ENCODE measurements at places on chromosomes 12 and 14.
A peak's percentile ranks its signal among the peaks of the same experiment; 100 is the strongest.

GRCh38 chr12:3129301-3130056 lies 52.3 kb downstream of the TSPAN9 start:
- no peak for DNase-seq

- DNase-seq, result no peak
These were observed 111.3 kb downstream of the RMST start for GRCh38 chr12:97573901-97574300.

DNA sequence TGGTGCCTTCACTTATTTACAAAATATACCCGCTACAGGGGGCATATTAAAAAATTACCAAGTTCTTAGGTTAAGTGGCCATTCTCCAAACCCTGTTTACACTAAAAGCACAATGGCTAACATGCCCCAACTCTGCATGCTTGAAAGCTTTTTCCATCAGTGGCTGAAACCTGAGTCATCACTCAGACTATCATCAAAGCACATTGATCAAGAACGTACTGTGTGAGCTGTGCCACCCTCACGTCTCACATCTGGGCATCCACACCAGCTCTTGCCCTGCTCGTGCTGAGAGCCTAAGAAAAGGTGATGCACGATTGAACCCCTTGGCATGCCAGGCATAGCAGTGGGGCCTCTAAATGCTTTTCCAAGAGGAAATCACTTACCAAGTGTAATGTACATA lies 13.2 kb downstream of the AQP6 start:
- no peak for DNase-seq

DNA sequence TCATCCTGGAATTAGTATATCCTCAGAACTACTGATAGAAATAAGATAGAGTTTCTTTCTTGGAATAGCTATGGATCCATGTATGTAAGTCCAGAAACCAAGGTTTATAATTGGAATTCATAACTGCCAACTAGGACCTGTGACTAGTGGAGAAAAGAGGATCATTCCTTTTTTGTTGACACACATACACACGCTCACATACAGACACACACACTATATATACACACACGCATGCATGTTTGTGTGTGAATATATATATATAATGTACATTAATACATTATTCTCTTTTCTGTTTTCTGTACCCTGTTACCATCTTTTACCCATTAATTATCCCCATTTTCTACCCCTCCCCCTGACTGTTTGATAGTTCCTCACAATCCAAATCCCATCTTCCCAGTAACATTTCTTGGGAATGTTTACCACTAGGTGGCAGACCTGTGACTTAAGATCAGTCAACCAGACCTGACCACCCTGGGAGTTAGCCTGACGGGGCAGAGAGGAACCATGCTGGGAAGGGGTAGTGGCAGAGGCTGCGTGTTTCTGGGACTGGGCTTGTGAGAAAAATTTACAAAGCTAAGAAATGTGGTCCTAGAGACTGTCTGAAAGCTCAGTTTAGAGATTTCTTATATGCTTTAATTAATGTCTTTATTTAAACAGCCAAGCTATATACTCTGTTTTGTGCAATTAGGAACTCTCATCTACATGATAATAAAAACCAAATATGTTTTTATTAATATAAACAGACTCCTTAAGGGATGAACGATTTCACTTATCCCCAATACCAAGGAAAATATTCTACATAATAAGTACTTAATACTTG lies 308.0 kb downstream of the PPFIA2 start:
- no peak for DNase-seq

DNA sequence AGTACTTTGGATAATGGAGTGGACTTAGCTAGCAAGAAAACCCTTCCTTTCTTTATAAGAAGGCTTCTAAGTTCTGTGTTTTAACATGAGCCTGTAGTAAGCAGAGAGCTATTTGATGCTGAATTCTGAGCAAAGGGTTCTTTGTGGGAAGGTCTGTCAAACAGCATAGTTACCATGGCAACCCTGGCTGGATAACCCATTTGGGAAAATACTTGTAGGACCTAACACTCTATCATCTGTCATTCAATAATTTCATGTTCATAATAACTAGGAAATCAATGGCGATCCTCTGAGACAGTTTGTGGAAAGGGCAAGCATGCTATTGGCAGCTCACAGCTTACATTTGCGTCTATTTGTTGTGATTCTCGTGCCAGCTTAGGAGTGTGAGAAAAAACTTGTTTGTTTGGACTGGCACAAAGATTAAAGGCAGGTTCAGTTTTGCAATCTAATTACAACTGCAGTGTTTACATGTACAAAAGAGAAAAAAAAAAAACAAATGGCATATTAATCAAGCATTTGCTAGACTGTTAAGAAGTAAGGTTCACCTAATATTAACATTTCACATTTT lies 219.2 kb downstream of the PDZRN4 start:
- no peak for DNase-seq

DNA sequence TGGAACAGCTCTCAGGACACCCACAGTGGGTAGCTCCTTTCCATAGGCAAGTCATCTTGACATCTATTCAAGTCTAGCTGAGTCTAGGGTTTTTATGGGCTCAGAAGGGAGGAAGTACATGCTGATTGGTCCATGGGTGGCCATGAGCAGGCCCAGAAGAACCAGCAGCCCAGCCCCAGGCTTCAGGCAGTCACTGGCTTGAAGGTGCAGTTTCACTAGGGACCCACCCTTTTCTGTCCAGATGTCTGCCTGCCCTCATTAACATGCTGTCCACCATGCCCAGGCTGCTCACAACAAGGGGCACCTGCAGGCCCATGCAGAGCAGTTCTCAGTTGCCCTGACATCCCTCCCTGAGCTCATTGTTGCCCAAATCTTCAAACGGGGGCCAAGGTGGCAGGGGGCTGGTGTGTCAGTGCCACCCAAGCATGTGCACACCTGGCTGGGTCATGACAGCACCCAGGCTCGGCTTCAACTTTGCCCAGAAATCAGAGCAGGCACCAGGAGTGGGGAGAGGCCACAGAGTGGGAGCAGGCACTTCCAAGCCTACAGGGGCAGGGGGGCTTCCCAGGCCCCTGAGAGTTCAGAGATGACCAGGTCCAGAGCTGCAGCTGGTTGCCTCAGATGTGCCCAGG lies 18.7 kb upstream of the LGR5 start:
- no peak for DNase-seq

GRCh38 chr12:112368856-112369255 lies 13.4 kb downstream of the HECTD4 start:
- DNase-seq, result no peak

DNA sequence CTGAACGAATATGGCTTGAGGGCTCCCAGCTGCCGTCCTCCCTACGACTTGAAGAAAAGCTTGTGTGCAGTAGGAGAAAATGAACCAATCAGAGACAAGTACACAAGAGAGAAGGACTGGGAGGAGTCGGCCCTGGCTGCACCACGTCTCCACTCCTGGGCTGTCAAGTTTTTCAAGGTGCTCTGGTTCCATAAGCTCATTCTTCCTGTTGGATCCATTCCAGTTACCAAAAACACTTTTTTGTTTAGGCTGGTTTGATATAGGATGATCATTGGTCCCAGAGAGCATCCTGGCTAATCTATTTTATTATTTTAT lies 2.8 kb upstream of the A2ML1 start:
- no peak for DNase-seq

GRCh38 chr14:95885866-95886265 lies 9.2 kb downstream of the TUNAR start:
- no peak for DNase-seq

DNA sequence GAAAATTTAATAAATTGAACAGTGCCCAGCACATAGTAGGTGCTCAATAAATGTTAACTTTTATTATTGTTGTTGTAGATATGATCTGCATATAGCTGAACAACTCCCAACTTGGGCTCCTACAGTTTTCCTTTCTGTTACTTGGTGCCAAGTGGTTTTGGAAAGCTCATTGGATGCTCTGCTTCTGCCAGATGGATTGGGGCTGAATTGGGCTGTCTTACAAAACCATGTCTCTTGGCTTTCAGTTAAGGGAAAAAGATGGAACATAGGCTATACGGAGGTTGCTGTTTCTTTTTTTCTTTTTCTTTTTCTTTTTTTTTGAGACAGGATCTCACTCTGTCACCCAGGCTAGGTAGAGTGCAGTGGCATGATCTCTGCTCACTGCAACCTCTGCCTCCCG lies 140.7 kb upstream of the PWP1 start:
- no peak for DNase-seq

- no peak for DNase-seq
These were observed 319.4 kb downstream of the SYT1 start for GRCh38 chr12:79183926-79184325.

DNA sequence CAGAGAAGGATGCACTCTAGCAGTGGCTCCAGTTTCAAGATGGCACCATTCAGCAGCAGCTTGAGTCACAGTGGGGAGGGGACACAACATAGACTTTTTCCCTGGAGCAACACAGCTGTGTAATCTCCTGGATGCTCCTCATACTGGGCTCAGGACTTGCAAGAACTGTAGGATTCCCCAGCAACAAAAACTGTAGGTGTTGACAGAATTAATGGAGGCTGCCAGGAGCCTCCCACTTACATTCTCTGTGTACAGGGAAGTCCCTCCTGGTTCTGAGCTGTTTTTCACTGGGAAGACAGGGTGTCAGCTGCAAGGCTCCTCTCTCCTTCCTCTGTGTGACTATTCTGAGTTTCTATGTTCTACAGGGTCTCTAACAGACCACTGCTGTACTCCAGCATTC lies 217.9 kb downstream of the KIF21A start:
- no peak for DNase-seq

DNA sequence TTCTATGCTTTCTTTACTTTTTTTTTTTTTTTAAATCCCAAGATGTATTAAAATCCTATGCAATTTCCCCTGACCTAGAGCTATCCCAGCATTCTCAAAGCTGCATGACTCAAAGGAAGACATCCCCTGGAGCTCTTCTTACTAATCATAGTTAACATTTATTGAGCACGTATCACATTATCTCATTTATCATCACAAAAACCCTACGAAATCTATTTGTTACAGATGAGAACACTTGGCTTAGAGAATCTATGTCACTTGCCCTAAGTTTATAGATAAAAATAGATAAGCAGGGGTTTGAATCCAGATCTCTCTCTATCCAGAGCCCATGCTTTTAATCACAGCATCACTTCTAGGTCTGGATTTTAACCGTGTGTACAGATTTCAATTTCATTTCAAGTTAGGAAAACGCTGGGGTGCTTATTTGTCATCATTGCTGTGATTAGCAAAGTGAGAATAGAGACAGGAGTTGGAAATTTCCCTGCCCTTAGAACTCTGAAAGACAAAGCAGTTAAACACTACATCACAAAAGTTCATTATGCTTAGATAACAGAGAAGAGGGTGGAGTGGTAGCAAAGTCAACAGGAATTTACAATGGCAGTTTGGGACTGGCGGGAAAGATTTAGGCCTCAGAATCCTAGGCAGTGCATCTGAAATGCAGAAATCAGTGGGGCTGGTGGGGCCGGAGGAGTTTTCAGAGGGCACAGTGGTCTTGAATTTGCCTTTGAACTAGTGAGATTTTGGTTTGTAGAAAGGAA lies 177.7 kb upstream of the FRMD6 start:
- no peak for DNase-seq

DNA sequence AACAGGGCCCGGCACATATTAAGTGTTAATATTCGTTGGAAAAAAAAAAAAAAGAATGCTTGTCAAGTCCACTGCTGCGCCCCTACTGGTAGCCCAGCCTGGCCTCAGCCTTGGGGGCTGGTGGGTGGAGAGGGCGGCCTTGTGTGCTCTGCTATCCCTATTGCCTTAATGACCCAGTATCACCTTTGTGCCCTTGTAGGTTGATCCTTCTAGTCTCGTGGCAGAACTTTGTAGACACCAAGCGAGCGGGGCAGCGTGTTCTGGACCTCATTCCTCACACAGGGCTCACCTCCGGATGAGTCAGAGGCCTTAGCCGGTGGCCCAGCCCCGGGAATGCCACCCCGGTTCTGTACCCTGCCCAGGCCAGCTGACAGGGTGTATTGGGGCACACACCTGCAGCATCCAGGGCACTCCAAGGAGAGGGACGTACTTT lies 1.8 kb upstream of the RCOR1 start:
- DNase-seq, result no peak

- DNase-seq, result no peak
These were observed 203.3 kb upstream of the LRFN5 start for GRCh38 chr14:41403360-41403759.

- no peak for DNase-seq
These were observed 5.4 kb upstream of the GPR84 start for GRCh38 chr12:54369597-54370131.

DNA sequence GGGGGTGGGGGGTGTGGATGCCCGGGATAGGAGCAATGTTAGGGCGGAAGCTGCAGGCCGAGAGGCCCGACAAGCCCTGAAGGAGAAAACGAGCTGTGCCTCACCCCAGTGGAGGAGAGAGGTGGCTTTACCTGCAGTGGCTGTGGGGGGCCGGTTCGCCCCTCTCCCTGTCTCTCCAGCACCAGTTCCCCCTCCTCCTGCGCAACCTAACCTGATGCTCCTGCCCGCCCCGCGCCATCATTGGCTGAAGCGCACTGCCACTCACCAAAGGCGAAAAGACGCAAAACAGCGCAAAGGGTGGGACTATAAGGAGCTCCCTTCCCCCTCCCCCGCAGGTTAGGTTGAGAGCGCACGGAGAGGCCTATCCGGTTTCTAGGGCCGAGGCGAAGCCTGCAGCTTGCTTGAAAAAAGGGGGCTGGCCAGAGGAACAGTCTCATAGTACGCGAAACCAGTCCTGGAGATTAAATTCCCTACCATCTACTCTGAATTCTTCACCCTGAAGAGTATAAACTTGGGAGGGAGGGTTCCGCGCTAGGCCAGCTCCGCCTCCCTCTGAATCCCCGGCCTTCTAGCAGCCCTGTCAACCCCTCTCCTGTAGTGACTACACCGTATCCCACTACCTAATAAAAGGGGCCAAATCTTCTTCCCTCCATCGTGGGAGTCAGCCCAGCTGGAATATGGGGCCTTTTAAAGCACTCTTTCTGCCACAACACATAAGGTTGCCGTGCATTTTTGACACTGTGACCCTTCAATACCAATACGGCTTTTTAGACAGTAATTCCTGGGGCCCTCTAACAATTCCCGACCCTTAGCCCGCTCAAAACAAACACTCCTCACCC lies 18.6 kb downstream of the CHD8 start:
- DNase-seq, result peak; percentile 96

DNA sequence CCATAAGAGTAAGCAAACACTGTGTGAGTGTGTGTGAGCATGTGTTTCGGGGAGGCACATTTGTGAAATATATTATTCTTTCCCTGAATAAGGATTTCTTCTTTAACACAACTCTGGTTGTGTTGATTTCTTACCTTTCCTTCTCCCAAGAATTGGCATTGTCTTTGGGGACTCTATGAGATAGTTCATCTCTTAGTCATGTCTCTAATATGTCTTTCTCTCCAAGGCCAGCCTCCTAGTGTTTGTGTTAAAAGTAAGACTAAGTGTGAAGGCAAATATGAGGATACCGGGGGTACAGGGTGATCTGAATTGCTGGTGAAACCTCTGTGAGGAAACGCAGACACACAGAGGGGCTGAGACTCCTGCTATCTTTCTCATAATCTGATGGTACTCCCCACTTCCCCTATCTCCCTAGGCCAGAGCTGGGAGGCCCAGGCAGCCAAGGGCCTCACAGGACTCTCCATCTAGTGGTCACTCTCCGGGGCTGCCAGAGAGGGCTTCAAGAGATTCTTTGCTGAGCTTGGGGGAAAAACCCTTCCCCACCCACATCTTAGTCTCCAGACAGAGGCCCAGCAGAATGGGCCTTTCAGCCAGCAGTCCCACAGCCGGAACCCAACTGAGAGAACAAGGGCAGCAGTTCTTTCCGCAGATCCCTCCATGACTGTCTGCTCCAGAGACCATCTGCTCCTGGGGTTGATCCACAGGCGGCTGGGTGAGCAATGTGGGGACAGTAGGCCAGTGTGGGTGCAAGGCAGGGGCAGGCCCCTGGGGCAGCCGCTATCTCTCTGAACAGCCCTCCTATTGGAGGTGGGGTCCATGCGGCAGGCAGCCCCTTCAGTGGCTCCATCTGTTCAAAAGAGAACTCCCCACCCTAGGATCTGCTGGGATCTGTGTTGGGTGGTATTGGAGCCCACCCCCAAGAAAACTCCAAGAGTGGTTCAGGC lies 5.8 kb upstream of the HOXC12 start:
- DNase-seq, result no peak
